Stimulated activated CD8-positive, alpha-beta memory T cell treated with anti-CD3 and anti-CD28 coated beads, Interleukin-7, amount 100 ng/mL, for 24 hours (primary cell): ENCODE measurements at places on chromosomes 3 and 15.

DNA sequence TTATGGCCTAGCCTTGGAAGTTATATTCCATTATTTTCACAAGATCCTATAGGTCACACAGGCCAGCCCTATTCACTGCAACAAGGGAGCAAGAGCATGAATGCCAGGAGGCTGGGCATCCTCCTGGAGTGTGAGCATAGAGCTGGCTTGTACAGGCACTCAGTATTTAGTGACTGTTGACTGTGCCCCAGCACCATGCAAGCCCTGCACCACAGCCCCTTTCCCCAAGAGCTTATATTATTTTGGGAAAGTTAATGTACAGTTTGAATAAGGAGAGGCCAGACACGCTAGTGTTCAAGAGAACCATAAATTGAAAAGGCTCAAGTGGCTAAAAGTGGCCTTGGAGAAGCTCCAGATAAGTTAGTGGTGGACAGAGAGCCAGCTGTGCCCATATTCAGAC, 32.3 kb upstream of the TSEN2 start:
- DNase-seq, result no peak

GRCh38 chr3:152021951-152022461, 148.6 kb downstream of the SUCNR1 start:
- DNase-seq, result no peak

DNA sequence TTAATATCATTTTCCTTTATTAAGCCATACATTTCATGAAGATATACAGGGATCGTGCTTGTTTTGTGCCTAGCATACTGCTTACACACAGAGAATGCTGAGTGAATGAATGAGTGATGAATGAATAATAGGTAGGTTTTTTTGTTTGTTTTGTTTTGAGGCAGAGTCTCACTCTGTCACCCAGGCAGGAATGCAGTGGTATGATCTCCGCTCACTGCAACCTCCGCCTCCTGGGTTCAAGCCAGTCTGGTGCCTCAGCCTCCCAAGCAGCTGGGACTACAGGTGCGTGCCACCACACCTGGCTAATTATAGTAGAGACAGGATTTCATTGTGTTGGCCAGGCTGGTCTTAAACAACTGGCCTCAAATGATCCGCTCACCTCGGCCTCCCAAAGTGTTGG, 400.0 kb downstream of the ROBO1 start:
- no peak for DNase-seq

DNA sequence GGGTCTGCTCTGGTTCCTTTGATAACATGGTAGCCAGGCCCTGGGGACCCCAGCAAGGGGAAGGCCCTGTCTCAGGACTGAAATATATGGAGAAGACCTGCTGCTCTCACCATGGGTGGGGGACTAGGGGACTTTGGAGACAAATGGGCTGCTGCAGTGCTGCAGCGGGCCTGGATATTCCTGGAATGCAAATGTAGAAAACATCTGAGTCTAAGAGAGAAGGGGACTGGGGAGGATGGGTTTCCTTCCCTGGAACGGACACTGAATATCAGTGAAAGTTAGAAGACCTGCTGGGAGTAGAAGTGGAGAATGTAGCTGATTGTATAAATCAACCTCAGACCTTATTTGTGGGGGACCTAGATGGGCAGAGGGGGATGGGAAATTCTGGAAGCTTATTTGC, 3.1 kb upstream of the HCN4 start:
- no peak for DNase-seq

GRCh38 chr3:175357758-175358157, 498.6 kb downstream of the NAALADL2 start:
- DNase-seq, result no peak

GRCh38 chr15:63238796-63239195, 38.6 kb upstream of the APH1B start:
- DNase-seq, result no peak

DNA sequence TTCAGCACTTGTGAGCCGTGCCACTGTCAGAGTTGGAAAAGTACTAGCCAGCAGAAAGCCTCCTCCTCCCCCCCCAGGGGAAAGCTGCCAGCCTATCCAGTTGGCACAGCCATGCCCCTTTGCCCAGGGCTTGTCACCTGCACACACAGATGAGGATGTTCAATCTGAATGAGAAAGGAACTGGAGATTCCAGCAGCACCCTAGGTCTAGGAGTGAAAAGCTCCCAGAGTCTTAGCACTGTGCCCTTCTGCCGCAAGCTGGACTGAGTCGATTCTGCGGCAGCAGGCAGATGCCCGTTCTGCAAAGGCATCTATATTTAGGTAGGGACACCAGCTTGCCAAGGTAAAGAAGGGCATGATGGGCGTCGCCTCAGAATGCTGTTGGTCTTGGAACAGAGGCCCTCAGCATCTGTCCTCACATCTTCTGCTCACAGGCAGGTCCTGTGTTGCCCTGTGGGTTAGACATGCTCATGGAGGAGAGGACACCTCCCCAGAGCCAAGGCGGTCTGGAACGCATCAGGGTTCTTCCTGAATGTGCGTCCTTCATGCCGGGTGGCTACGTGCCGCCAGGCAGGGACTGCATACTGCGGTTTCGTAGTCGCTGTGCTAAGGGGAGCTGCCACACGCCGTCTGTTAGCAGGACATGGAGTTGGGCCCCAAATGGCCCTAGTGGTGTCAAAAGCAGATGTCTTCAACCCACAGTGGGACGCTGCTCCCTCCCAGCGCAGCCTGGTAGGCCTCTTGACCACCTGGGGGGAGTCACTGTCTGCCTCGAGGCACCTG, 109.5 kb downstream of the VGLL4 start:
- no peak for DNase-seq

DNA sequence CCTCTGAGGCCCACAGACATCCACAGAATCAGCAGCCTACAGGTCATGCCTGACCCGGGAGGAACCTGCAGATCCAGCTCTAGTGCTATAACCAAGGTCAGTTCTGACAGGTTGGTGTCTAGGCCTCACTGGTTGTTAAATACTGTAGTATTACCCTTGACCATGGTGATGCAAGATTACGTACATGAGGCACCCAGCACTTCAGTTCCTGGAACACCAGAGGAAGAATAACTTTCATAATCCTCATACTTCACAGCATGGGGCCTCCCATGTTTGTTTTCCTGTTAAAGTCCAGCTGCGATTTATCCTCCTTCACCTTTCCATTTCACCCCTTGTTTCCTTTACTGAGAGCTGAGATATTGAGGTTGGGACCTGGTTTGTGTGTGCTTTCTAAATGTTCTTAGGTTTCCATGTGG, 34.4 kb upstream of the GLCE start:
- no peak for DNase-seq

GRCh38 chr3:155519078-155519477, 225.6 kb upstream of the STRIT1 start:
- no peak for DNase-seq
